Daoy (cell line): ENCODE measurements at places on chromosomes 5 and 9. TPM values are rescaled to one million over a fixed set of nuclear protein-coding genes. Genes with fewer than 3 reads are reported as not detected.

GRCh38 chr5:149325894-149326293 is 19.4 kb upstream of the GRPEL2 start:
- no peak for DNase-seq

Gene PLPP7
- 5.4 and 7.1 TPM in 2 replicates for total RNA-seq

Gene CARD6
- 2.1 and 2.7 TPM in 2 replicates for total RNA-seq

GRCh38 chr5:77103457-77103856 is 16.4 kb upstream of the ZBED3 start:
- DNase-seq = no peak

DNA sequence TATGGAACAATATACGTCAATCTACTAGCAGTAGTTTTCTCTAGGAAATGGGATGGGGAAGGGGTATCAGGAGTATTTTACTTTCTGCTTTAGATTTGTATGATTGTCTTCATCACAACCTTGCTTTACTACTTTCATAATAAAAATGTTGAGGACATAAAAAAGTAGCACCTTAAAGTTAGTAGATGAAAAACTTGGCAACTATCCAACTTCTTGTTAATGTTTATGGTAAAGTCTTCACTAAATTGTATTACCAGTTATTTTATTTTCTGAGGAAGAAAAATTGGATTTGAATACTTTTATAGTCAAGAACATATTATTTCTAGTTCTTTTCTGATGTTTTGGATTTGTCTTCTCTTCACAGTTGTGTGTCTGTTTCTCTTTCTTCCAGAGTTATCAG is 372.1 kb downstream of the ARRDC3 start:
- no peak for DNase-seq

DNA sequence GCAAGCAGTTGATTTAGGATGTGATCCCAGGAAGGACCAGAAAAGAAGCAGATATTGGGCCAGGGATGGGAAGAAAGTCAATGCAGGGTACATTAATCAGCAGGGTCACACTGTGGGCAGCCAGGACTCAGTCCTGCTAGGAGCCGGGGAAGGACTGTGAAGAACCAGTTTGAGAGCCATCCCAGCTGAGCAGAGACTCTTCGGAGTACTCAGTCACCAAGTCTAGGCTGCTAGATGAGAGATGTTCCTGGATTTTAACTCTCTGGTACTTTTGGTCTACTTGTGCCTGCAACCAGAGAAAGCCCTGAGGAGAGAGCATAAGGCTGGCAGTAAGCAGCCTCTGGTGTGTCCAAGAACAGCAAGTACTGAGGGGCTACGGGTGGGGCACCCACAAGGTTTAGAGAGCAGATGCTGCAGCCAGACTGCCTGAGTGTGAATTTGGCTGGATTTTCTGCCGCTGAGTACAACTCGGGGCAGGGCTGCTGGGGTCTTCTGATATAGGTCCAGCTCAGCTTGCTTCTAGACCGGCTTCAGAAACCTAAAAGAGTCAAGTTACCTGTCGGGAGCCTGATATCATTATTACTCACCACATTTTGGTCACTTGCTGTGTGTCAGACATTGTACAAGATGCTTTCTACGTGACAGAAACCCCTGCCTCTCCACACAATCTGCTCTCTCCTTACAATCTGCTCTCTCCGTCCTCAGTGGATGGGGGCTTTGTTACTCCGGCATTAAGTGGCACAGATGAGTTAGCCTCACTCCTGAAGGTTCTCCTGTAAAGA is 250.2 kb upstream of the GAS1 start:
- no peak for DNase-seq
